Activated CD8-positive, alpha-beta memory T cell treated with anti-CD3 and anti-CD28 coated beads for 4 hours (primary cell): ENCODE measurements at places on chromosomes 4 and X.

DNA sequence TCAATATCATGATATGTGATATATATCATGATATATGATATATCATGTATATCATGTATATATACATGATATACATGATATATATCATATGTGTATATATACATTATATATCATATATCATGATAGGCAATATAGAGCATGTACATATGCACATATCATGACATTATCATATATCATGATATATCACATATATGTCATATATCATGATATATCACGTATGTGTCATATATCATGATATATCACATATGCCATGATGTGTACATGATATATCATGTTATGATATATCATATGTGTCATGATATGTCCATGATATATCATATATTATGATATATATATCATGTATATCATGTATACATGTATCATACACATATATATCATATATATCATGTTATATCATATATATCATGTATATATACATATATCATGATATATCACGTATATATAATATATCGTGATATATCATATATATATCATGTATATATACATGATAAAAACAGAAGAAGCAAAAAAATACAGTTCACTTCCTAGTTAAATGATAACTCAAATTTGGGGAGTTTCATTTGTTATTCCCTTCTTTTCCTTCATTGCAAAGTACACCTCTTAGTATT is 670.1 kb upstream of the EPHA5 start:
- no peak for DNase-seq

DNA sequence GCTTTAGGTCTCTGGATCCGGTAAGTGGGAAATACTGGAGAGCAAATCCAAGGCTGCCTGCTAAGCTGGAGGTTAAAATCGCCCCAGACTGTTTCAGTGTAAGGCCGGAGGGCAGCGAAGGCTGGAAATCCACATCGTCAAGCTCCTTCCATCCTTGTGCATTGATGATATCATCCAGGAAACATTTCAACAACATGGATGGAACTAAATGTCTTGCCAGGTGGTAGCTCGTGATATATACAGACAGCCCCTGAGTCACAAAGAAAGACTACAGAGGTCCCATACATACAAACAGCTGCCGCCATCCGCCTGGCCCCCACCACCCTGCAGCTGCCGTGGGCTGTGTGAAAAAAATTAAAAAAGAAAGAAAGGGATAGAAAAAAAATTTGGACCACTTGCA is 148.9 kb upstream of the RBPJ start:
- no peak for DNase-seq

- DNase-seq = no peak
Measured at GRCh38 chrX:71162981-71163380, 18.3 kb downstream of the NLGN3 start.

DNA sequence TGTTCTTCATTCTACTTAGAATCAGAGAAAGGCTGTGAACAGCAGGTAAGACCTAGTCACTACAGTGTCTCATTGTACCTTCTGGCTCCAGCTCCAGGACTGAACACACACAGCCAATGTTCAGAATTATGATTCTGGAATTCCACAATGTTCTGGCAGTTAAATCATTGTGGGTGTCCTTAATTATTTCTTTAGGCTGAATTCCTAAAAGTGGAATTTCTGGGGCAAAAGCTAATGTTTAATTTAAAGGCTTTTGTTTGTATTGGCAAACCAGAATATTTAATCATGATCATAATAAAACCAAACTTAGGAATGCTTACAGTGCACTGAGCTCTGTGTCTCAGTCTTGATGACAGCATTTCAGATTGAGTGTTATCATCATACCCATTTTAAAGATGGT is 67.0 kb upstream of the FAT1 start:
- DNase-seq = no peak

- DNase-seq = no peak
Measured at GRCh38 chr4:120472447-120473131, 405.9 kb upstream of the MAD2L1 start.

- DNase-seq = no peak
Measured at GRCh38 chrX:2523911-2524310, 23.1 kb upstream of the DHRSX start.

DNA sequence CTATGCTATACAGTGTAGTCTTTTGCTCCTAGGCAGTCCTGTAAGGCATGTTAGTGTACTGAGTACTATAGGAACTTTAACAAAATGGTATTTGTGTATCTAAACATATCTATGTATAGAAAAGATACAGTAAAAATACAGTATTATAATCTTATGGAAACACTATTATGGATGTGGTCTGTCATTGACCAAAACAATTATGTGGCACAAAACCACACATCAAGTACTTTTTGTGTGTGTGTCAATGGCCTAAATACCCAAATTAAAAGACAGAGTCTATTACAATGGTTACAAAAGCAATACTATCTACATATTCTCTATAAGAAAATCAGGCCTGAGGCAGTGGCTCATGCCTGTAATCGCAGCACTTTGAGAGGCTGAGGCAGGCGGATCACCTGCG is 610.2 kb upstream of the NDST4 start:
- no peak for DNase-seq

GRCh38 chrX:135095715-135096114 is 24.6 kb downstream of the ETDB start:
- no peak for DNase-seq

DNA sequence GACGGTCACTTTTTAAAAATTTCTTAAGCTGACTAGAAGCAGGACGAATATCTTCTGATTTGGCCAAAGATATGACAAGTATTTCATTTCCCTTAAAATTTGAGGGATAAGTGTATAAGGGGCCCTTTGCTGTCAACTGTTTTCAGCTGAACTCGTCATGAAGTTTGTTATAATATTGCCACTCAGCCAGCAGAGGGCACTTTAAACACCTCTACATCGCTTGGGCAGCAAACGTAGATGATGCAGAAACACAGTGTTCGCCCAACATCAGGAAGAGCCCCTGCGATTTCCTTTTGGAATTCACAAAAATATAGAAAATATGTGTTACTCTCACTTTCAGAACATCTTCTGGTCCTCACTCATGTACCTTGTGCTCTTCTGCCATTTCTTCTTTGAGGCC is 435.7 kb upstream of the FMR1 start:
- DNase-seq = no peak

DNA sequence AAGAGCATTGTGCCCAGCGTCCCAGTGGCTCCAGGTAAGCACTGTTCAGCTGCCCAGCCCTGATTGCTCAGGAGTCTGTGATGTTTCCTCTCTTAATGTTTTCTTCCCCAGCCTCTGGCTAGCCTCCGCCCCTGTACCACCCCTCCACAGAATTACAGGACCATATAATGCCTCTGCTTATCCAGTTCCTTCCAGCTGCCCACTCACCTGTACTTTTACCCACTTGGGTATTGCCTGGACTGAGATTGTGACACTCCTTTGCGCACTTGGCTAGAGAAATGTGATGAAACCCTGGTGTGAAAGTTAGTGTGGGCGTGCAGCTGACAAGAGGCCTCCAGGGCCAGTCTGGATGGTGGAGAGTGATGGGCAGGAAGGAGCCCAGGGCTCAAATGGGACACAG is at the start of gene AWAT2:
AWAT2 (minus strand) TSS at position 14 of the 400 bp plus-strand sequence; CDS start at position 8, 6 bp downstream.
- no peak for DNase-seq

DNA sequence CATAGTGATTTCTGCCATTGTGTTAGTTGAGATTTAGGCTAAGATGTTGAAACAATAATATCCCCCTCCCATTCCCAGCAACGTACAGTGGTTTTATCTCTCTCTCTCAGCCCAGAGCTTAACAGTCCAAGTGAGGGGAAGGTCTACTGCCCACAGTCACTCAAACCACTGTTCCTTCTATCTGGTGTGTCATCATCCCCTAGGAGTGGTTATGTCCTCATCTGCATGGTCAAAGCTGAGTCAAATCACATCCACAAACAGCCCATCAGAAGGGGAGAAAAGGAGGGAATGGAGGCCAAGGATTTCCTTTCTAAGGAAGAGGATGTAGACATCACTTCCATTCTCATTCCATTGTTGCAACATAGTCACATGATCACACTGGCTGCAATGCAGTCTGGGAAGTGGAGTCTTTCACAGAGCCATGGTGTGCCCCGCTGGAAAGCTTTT is 42.8 kb upstream of the CHRNA9 start:
- DNase-seq = no peak

DNA sequence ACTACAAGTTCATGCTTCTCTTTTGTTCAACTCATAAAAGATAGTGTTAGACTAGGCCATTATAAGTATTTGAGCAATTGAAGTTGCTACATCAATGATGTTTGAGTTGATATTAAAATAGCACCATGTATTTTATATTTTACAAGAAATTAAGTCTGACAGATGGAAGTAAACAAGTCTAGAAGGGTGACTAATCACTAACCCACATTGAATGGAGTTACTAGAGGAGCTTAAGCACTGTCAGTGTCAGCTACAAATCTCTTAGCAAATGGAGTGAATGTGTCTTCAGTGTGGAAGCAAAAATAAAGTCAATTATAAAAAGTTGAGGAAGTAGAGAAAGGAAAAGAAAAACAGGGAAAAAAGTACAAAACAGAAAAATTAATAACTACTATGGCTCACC is 592.5 kb downstream of the PCDH18 start:
- DNase-seq = no peak

GRCh38 chr4:15063341-15063740 is 61.1 kb downstream of the CPEB2 start:
- DNase-seq = no peak

GRCh38 chr4:133483600-133484246 is 334.6 kb downstream of the PCDH10 start:
- DNase-seq = no peak

DNA sequence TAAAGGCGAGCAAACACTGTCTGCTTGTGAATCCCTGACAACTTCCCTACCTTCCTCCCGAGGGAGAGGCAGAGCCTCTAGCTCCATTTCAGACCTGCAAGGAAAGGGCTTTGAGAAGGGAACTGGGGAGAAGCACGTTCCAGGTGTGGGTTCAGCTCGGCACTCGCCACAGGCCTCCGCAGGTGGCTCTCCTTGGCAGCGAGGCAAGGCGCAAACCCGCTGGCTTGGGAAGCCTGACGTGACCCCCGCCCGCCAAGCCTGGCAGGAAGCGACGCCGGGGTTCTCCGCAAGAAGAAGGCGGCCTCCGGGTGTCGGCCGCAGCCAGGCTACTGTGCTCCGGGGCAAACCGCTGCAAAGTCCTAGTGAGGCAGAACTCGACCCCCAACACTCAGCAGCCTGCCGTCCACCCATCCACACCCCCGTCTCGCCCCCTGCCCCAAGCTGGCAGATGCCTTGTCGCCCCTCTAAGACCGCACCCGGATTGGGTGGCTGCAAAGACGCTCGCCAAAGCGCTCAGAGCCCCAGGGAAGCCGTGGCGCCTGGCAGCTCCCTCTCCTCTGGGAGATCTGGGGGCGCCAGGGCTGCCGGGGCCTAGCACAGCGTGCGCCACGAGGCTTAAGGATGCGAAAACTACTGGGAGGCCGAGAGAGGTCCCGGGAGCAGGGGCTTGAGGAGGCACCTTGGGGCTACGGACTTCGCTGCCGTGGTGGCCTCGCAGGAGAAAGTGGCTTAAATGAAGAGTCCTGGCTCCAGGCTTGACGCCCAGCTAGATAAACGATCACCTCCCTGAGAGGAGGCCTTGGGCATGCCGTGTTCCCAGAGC is 21.8 kb downstream of the NKX3-2 start:
- DNase-seq = no peak

DNA sequence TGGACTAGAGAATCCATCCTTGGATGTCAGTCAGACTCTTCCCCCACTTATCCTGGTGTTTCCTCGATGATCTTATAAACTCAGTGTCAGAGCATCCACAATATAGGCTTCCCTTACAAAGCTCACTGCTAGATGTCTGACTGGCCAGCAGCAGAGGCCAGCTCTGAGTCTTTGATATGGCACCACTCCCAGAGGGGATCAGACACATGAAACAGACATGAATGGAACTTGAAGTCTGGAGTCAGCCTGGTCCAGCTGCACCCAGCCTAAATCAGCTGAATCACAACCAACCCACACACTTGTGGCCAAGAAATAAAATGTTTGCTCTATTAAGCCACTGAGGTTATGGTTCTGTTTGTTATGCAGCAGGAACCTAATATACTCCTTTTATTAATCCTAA is 129.6 kb upstream of the MED14 start:
- no peak for DNase-seq

- no peak for DNase-seq
Measured at GRCh38 chr4:108327642-108328382, 159.1 kb upstream of the LEF1 start.

- DNase-seq = no peak
Measured at GRCh38 chr4:124331781-124332180, 380.8 kb downstream of the ANKRD50 start.

DNA sequence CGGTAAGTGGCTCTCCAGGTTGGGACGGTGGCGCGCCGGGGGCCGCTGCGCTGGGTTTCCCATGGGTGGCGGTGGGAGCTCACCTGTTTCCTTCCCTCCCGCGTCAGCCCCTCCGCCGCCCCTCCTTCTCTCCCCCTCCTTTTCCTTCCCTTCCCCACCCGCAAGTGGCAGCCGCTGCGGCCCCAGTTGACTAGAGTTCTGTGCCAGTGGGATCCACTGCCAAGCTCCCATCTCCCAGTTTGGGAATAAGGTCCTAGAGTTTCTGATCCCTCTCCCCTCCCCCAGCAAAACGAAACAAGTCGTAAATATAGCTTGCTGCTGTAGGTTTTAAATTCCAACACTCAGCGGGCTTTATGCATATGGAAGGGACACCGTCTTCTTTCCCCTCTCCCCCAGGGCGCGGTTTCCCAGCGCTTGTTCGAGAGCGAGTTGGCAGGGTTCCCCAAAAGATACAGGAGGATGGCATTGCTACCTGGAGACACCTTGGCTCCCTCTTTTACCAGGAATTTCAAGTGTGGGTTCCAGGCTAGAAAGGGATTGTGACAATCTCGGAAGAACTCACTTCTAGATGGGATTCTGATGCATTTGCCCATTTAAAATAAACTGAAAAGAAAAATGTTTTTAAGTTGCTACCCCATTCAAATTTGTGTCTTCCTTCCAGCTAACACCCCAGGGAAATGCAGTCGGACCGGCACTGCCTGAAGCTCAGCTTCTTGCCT is 1.2 kb downstream of the TLL1 start:
- no peak for DNase-seq

DNA sequence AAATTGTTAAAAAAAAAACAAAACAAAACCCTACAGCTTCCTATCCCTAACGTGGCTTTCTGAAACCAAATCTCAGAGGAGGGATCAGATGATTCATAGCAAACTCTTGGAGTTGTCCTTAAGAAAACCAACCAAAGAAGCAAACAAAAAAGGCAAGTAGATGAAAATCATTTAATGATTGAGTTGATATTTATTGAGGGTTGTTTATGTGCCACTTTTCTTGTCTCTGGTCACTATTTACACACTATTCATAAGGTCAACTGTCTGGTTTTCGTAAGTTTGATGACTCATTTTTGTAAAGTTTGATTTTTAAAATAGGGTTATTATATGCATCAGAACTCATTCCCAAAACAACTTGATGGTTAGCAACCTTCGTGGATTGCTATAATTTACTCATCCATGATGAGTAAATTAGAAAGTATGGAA is 133.4 kb downstream of the UNC5C start:
- no peak for DNase-seq
